ENCODE measurements at places on chromosomes 1 and 21. TPM values are rescaled to one million over a fixed set of nuclear protein-coding genes. Genes with fewer than 3 reads are reported as not detected.

The ACTA1 gene
- total RNA-seq: not detected

The GJC2 gene
- total RNA-seq: 1.2 TPM

The FBLIM1 gene
- total RNA-seq: not detected

The HLCS gene
- total RNA-seq: 12.2 TPM

The HES3 gene
- total RNA-seq: not detected

The ANKRD35 gene
- 0.58 TPM for total RNA-seq

The ABCG1 gene
- 11.1 TPM for total RNA-seq

The BATF3 gene
- 77.9 TPM for total RNA-seq

The CATSPERE gene
- 0.38 TPM for total RNA-seq

The ANKRD13C gene
- 19.7 TPM for total RNA-seq

The RGS1 gene
- total RNA-seq: 8.4 TPM

GRCh38 chr1:15637826-15638225 lies 20.6 kb downstream of the DDI2 start:
- H3K27me3 ChIP-seq: no peaks in the 10 kb centered on the region
- DNase-seq: no peak
- no peaks in the 10 kb centered on the region for H3K4me1 ChIP-seq

DNA sequence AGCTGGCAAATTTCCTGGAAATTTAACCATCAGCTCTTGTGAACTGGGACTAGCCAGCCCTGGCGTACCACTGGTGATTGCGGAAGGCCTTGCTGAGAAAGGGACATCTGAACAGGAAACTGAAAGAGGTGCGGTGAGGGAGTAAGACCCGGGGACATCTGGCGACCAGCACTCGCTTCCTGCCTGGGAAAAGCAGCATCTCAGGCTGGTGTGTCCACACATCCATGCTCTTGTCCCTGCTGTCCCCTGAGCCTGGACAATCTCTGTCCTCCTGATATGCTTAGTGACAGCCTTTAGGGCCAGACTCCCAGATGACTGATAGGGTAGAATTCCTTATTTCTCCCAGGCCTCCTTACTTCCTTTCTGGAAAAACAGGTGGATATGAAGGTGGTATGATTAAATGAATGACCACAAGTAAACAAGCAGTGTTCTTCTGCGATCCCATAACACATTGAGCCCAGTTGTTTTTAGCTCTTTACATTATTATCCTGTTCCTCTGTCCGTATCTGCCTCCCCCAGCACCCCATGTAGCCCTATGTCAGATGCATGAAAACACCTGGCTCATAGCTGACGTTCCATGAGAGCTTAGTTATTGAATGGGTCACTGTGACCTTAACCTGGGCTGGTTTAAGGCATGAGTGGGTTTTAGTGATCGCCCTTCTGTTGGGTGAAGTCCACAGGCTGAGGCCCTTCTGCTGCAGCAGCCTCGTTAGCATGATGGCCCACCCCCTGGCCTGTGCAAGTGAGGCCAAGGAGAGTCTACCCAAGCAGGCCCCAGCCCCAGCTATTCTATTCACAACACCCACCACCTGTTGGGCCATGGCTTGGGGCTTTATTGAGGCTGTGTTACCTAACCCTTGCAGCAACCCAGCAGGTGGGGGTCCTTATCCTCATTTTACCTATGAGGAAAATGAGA lies 76.1 kb upstream of the GADD45A start:
- H3K4me3 ChIP-seq: no peak overlapping the region
- H3K27ac ChIP-seq: no peak overlapping the region
- H3K4me1 ChIP-seq: peaks cover 5% of the 10 kb centered on the region
- no peaks in the 10 kb centered on the region for H3K27me3 ChIP-seq
- H3K36me3 ChIP-seq: no peaks in the 10 kb centered on the region

DNA sequence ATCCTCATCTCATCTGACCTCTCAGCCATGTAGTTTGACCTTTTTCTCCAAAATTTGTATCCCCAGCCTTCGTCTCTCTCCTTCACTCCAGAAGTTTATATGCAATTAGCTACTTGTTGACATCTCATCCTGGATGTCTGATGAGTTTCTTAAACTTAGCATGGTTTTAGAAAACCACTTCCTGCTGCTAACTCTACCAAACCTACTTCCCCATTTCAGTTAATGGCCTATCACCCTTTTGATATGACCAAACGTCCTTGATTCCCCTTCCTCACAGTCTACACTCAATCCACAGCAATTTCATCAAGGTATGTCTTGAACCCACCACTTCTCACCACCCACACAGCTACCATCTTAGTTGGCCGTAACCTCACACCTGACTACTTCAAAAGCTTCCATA lies 121.9 kb downstream of the LRRC40 start:
- H3K4me3 ChIP-seq: no peak overlapping the region
- no peak overlapping the region for H3K27ac ChIP-seq

- no peak for DNase-seq
- H3K27me3 ChIP-seq: no peaks in the 10 kb centered on the region
- H3K27ac ChIP-seq: no peak overlapping the region
- no peaks in the 10 kb centered on the region for H3K36me3 ChIP-seq
- no peaks in the 10 kb centered on the region for H3K4me1 ChIP-seq
- no peak overlapping the region for H3K4me3 ChIP-seq
These were observed 36.0 kb downstream of the GNG4 start for GRCh38 chr1:235613602-235614001.

GRCh38 chr1:201103666-201104065 lies 8.6 kb downstream of the CACNA1S start:
- H3K27me3 ChIP-seq: no peaks in the 10 kb centered on the region
- no peak overlapping the region for H3K4me3 ChIP-seq

DNA sequence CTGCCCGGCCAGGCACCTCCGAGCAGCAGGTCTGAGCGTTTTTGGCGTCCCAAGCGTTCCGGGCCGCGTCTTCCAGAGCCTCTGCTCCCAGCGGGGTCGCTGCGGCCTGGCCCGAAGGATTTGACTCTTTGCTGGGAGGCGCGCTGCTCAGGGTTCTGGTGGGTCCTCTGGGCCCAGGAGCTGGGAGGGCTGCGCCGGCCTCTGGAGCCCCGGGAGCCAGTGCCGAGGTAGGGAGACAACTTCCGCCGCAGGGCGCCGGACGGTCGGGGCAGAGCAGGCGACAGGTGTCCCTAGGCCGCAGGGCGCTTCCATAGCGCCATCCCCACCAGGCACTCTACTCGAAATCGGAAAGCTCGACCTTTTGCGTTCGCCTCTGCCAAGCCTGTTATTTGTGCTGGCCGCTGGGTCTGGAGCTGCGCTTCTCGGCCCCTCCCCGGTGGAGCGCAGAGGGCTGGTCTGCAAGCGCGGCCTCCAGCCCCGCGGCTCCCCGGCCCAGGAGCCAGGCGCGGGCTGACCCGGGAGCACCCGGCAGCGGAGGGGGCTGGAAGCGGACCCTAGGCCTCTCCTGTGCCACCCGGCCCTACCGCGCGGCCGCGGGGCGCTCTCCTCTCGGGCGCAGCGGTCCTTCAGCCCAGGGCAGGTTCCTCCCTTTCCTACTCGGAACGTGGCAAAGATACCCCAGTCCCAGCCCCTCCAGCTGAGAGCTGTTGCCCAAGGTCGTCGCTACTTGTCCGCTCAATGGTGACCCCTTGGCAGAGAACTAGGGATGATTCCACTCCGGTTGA lies 2.2 kb downstream of the SIM2 start:
- H3K27me3 ChIP-seq: peaks cover 85% of the 10 kb centered on the region
- H3K4me1 ChIP-seq: peaks cover 30% of the 10 kb centered on the region
- DNase-seq: no peak
- no peak overlapping the region for H3K27ac ChIP-seq

GRCh38 chr1:15262706-15263105 lies 15.7 kb downstream of the FHAD1 start:
- no peak for DNase-seq
- no peak overlapping the region for H3K4me3 ChIP-seq

DNA sequence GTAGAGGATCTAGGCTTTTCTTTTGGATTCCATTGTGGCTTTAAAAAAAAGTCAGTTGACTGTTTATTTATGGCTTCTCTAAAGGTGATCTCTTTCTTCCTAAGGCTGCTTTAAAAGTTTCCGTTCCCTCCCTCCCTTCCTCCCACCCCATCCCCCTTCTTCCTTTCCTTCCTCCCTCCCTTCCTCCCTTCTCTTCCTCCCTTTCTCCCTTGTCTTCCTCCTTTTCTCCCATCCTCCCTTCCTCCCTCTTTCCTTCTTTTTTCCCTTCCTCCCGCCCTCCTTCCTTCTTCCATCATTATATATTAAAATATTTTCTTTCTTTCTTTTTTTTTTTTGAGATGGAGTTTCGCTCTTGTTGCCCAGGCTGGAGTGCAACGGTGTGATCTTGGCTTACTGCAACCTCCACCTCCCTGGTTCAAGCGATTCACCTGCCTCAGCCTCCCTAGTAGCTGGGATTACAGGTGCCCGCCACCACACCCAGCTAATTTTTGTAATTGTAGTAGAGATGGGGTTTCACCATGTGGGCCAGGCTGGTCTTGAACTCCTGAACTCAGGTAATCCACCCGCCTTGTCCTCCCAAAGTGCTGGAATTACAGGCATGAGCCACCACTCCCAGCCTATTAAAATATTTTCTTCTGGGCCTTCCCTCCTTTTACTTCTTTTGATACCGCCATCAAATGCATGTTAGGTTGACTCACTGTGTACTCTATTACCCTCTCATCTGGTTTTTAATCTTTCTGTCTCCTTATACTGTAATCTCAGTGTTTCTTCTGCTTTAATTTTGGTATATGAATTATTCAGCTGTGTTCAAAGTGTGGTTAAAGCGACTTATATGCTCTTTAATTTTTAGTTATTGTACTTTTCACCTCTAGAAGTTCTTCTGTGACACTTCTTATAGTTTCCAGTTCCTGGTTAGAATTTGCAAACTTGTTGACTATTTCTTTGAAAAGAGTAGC lies 59.2 kb upstream of the ATP5PO start:
- peaks cover 11% of the 10 kb centered on the region for H3K36me3 ChIP-seq
- H3K4me3 ChIP-seq: peak overlapping the region; percentile 51
- H3K4me1 ChIP-seq: peaks cover 45% of the 10 kb centered on the region
- DNase-seq: no peak
- peak overlapping the region; percentile 98 for H3K27ac ChIP-seq

DNA sequence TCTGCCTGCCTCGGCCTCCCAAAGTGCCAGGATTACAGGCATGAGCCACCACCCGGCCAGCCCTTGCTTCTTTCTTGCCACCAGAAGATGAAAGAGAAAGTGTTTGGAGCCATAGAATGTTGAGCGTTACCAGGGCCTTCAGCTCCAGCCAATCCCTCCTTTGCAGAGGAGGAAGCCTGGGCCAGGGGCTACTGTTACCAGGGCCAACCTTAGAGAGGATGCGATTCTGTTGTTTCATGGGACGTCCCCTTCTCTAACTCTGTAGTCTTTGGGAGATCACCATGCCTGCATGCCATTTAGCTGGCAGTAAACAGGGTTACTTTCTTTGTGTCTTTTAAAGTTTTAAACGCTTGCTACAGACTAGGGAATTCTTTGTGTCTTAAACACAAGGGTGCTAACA lies 45.8 kb downstream of the CLDN14 start:
- H3K4me3 ChIP-seq: no peak overlapping the region
- H3K36me3 ChIP-seq: peaks cover 2% of the 10 kb centered on the region
- DNase-seq: no peak
- H3K27ac ChIP-seq: no peak overlapping the region
- H3K4me1 ChIP-seq: peaks cover 14% of the 10 kb centered on the region

DNA sequence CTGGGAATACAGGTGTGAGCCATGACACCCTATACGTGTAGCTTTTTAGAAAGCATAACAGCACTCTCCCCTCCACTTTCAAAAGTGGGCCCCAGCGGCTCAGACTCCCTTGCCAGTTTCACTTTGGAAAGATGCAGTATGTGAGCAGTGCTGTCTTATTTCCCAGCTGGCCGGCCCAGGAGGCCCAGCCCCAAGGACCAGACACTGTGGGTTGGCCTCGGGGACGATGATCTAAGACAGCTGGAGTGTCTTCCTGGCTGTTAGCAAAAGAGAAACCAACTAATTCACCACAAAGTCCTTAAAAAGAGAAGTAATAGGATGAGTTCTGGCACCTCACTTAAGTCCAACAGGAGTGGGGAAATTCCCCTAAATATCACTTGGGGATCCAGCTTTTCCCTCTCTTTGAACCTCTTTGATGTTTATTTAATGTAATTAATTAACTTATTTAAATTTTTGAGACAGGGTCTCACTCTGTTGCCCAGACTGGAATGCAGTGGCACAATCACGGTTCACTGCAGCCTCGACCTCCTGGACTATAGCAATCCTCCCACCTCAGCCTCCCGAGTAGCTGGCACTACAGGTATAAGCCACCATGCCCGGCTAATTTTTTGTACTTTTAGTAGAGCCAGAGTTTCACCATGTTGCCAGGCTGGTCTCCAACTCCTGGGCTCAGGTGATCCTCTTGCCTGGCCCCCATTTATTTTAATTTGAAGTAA lies 17.6 kb upstream of the CLIC4 start:
- no peak overlapping the region for H3K27ac ChIP-seq
- no peak overlapping the region for H3K4me3 ChIP-seq
- H3K4me1 ChIP-seq: peaks cover 6% of the 10 kb centered on the region

- no peak overlapping the region for H3K27ac ChIP-seq
- peaks cover under 1% of the 10 kb centered on the region for H3K36me3 ChIP-seq
- peaks cover 9% of the 10 kb centered on the region for H3K4me1 ChIP-seq
These were observed 490.7 kb upstream of the B3GALT2 start for GRCh38 chr1:193676996-193677549.

GRCh38 chr1:170790175-170790574 lies 126.2 kb downstream of the PRRX1 start:
- peaks cover 13% of the 10 kb centered on the region for H3K27me3 ChIP-seq
- H3K4me3 ChIP-seq: no peak overlapping the region
- no peak overlapping the region for H3K27ac ChIP-seq
- no peak for DNase-seq
- H3K36me3 ChIP-seq: no peaks in the 10 kb centered on the region

- H3K4me1 ChIP-seq: no peaks in the 10 kb centered on the region
- no peak overlapping the region for H3K27ac ChIP-seq
- DNase-seq: no peak
- H3K4me3 ChIP-seq: no peak overlapping the region
- H3K27me3 ChIP-seq: no peaks in the 10 kb centered on the region
- H3K36me3 ChIP-seq: no peaks in the 10 kb centered on the region
These were observed 9.4 kb upstream of the UAP1 start for GRCh38 chr1:162551969-162552683.

DNA sequence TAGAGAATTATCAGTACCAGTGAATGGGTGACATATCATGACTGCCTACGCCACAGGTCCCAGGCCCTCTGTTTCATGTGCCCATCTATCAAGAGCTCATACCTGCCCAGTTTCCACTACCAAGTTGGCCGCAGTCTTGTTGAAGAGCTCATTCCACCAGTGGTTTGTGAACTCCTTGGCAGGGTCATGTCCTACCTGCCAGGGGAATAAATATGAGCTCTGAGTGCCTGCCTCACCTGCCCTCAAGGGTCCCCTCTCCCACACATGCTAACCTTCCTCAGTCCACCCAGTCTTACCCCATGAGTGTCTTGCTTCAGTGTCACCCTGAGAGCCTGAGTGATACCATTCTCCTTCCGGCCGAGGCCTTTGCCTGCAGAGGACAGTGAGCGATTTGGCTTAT lies 3.2 kb downstream of the GPATCH4 start:
- no peaks in the 10 kb centered on the region for H3K27me3 ChIP-seq
- peaks cover 47% of the 10 kb centered on the region for H3K36me3 ChIP-seq
- H3K4me1 ChIP-seq: peaks cover 41% of the 10 kb centered on the region
- H3K4me3 ChIP-seq: peak overlapping the region; percentile 4

Data from activated naive CD8-positive, alpha-beta T cell treated with anti-CD3 and anti-CD28 coated beads for 36 hours (primary cell).